ENCODE measurements at places on chromosomes 6 and 20. TPM values are rescaled to one million over a fixed set of nuclear protein-coding genes. Genes with fewer than 3 reads are reported as not detected.

GRCh38 chr6:85192186-85192585 lies 257.7 kb upstream of the NT5E start:
- DNase-seq = no peak

DNA sequence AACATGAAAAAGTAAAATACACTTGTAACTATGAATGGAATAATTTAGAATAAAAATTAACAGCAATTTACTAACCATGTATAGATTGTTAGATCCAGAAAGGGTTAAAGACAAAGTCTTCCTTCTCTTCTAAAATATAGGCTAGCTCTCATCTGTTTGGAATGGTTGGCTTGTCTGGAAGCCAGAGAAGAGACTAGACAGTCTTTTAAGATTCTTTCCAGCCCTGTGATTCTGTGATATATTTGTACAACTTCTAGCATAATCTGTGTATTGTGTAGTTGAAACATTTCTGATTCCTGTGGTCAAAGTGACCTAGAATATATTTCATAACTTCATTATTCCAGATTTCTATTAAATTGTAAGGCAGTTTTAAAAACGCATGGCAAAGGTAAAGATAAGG lies 196.6 kb downstream of the UST start:
- DNase-seq = no peak

- no peak for DNase-seq
Observed at GRCh38 chr20:38873050-38873581, 53.1 kb upstream of the FAM83D start.

FRK gene
- total RNA-seq = 2.7 TPM

GRCh38 chr6:100881707-100882040 lies 545 bp upstream of the ASCC3 start:
- no peak for DNase-seq

Measured in right atrium auricular region (tissue), 2 donors.